H54 (cell line): ENCODE measurements at places on chromosomes 4 and X.

DNA sequence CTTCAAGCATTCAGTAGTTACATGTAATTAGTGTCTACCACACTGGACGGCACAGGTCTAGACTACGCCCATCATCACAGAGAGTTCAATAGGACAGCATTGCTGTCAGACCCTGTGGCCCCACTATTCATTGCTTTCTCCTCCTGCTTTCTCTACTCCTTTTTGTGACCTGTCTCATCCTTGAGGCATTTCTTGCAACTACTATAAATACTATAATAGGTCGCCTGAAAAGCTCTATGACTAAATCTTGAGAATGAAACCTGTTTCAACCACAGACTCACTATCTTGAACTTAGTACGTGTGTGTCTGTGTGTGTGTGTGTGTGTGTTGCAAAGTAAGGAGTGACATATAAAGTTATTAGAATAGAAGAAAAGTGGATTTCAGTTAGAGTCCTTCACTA lies 252.9 kb upstream of the KLF3 start:
- DNase-seq, result no peak

GRCh38 chrX:11733614-11734013 lies 24.4 kb upstream of the MSL3 start:
- no peak for DNase-seq

DNA sequence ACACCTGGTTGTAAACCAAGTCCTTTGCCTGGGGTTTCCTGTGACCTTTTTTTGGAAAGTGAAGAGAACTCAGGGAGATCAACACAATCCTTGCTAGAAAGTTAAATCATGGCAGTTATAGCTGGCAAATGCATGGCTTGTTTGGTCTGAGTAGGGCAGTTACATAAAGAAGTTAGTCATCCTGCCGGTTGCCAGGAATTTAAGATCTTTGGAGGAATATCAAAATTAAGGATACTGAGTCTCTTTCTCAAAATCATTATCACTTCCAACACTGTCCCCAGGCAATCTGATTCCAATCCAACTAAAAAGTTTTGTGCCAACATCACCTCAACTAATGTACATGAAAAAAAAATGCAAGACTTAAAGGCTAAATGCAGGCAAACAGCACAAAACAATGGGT lies 40.3 kb downstream of the C4orf54 start:
- DNase-seq, result no peak

GRCh38 chr4:98604723-98605122 lies 53.7 kb downstream of the TSPAN5 start:
- no peak for DNase-seq

DNA sequence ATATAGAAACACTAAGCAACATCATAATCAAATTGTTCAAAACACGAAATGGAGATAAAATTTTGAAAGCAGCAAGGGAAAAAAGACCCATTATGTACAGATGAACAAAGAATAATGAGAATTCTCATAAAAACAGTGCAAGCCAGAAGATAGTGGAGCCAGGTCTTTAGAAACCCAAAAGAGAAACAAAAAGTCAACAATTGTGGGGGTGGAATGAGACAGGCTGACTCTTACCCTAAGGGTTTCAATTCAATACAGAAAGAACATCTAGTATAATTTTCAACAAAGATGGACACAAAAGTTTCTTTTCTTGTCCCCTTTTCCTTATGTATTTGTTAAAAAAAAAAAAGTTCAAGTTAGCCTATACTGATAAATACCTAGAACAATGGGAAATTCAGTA lies 34.0 kb upstream of the MAGEB2 start:
- no peak for DNase-seq

GRCh38 chrX:114841051-114841450 lies 176.4 kb downstream of the IL13RA2 start:
- DNase-seq, result peak; percentile 15

- no peak for DNase-seq
These were observed 60.7 kb upstream of the RAPGEF2 start for GRCh38 chr4:159042097-159042605.

GRCh38 chr4:25113915-25114904 lies 46.0 kb downstream of the SEPSECS start:
- DNase-seq, result no peak

- DNase-seq, result no peak
These were observed 67.3 kb downstream of the NAT8L start for GRCh38 chr4:2126309-2127043.

GRCh38 chr4:81380437-81380836 lies 91.3 kb downstream of the RASGEF1B start:
- no peak for DNase-seq

DNA sequence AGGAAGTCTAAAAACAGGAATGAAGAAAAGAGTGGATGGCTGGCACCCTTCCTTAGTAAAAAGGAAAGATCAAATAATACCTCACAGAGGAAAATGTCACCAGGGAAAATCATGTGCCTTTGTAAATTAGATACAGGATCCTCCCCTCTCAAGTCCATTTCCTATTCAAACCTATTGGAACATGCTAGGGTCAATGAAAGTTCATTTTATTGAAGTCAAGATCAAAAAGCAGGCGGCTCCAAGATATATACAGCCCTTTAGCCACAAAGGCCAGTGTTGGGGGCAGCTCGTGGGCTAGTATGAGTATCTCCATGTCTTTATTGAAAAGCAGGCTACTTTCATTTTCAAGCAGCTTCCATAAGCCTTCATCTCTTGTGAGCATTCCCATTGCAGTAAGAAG lies 141.1 kb downstream of the QDPR start:
- no peak for DNase-seq

GRCh38 chr4:40309250-40309774 lies 25.8 kb upstream of the CHRNA9 start:
- no peak for DNase-seq

DNA sequence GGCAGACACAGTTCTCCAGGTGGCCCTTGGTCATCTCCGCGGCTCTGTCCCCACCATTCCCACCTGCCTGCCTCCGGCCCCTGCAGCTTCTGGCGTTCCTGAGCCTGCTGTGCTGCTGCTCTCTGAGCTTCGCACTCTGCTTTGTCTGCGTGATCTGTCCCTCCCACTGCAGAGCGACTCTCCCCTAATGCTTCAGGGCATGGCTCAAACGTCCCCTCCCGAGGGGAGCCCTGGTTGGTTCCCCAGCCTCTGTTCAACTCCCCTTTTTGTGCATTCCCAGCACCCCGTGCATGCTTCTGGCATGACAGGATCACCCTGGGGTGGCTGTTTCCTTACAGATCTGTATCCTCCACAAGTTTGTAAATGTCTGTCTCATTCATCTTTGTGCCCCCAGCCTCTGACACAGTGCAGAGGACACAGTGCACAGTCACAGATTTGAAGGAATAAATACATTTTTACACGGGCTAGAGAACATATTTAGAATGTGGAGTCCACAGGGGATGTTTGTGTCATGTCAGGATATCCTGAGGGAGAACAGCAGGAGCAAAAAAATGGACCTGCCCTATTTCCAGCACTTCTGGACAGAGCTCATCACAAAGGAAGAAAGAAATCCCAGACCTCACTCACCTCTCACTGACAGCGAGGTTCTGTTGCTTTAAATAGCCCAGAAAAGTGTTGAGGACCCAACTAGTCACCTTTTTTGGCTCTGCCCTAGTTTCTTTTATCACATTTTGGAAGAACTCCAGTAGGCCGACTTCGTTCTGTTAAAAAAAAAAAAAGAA lies 72.6 kb downstream of the GATB start:
- DNase-seq, result no peak

GRCh38 chrX:44144177-44144945 lies 171.2 kb upstream of the NDP start:
- DNase-seq, result no peak

DNA sequence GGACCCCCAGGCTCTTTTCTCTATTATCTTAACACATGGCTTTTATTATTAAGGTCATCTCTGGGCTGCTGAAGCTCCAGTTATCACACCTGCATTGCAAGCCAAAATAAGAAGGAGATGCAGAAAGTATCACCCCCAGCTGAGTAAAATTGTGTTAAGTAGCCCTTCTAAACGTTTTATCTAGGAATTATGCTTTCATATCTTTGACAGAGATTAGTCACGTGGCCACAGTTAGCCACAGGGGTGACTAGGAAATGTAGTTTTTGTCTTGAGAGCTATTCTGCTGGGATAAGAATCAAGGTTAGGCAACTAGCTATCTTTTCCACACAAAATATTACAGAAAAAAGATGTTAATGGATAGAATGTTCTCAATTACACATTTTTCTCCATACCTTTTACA lies 102.1 kb downstream of the ANXA3 start:
- no peak for DNase-seq

DNA sequence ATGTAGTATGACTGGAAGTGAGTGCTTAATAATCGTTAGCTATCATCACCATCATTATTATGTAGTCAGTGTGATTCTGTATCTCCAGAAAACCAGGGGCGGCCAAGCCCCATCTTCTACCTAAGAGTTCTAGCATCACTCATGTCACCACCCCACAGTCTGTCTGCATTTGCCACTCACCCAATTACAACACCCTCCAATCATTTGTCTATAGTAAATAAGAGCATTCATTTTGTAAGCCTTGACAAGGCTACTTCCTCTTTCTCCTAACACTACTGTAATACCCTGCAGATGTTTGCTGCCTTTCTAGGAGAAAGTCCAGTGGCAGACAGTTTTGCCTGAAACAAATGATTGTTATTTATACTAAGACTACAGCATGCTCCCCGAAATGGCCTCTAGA lies 15.8 kb upstream of the IL21 start:
- no peak for DNase-seq

DNA sequence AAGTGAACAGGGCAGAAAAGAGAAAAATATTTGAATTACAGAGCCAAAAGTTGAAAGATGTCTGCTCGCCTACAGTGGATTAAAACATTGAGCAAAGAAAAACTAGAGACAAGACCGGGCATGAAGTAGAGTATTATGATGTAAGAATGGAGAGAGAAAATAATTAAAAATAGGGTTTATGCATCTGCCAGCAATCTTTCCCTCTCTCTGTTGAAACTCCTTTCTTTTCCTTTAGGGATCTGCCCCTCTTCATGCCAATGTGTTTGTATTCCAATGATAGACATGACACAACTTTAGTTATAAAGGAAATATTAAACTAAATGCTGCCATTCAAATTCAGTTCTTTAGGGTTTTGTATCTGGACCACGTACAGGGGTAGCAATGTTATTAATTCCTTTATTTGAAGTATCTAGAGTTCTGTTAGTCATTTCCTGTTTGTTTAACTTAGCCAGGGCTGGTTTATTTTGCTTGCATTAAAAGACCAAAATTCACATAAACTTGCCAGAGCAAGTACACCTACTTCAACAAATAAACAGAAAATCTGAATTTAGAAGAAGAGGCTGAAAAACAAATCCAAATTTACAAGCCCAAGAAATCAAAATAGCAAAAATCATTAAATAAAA lies 202.6 kb downstream of the SPOCK3 start:
- no peak for DNase-seq

GRCh38 chrX:134727363-134727762 lies 69.1 kb upstream of the PLAC1 start:
- DNase-seq, result no peak

- DNase-seq, result no peak
These were observed 460.5 kb downstream of the CENPC start for GRCh38 chr4:67084783-67085182.

DNA sequence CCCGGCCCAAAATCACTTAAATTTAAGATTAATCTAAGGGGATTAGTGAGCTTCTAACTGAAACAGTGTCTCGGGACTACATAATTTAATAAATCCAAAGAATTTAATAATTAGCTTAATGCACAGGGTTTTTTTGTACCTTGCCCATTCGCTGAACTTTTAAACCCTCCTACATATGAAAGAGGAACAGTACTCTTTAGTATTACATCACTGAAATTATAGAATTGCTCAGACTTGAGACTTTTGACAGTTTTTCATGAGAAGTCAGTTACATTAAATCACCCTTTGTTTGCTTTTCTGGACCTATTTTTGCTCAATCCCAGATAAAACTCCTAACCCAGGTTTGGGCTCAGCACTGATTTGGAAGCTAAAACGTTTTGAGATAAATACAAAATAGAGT lies 2.4 kb upstream of the TADA2B start:
- no peak for DNase-seq

DNA sequence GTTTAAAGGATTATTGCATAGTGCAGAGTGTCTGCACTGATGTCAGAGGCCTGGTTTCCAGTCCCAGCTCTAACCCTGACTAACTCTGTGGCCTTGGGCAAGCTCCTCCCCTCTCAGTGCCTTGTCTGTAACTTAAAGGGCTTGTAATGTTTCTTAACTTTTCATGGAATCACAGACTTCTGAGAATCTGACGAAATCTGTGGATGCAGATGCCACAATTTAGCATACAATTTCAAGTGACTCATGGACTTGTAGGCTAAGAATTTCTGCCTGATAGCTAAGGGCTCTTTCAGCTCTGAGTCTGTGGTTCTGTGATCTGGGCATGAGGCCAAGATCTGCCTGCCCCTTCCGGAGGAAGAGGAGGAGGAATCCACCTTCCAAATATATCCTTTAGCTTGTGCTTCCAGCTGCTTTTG lies 236.9 kb downstream of the AR start:
- peak; percentile 42 for DNase-seq

DNA sequence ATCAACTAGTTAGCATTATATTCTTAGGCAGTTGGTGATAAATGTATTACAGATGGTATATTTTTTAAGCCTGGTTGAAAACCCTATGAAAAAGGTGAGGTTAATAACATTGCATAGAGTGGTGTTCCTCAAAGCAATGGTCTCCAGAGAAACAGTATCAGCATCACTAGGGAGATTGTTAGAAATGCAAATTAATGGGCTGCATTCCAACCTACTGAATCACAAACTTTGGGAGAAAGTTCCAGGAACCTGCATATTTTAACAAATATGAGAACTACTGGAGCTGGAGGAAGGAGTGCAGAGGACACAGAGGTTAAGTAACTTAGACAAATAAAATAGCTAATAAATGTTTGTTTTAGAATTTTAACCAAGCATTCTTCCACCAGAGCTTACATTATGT lies 166.9 kb upstream of the PCDH10 start:
- no peak for DNase-seq

GRCh38 chrX:112839856-112840255 lies 775 bp downstream of the AMOT start:
- DNase-seq, result no peak

DNA sequence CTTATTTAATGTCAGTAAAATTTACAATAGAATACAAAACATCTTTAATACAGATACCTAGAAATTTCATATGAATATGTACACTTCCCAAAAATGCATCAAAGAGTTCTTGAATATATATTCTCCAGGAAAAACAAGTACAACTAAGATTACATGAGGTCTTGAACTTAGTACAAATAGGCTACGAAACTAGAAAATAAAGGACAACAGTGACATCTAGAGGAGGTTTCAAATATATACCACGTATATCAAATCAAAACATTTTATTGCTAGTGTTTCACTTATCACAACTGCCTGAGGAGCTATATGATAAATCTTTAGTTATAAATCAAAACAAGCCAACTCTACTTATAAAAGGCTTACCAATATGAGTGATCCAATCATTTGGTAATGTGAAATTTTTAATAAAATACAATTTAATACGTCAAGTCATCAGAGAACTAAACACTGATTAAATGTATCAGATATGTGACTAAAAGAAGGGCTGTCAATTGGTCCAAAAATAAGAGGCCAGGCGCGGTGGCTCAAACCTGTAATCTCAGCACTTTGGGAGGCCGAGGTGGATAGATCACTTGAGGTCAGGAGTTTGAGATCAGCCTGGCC lies 36.6 kb downstream of the ANAPC10 start:
- no peak for DNase-seq
